ENCODE measurements at places on chromosomes 3 and 15.

GRCh38 chr3:157099326-157100095, 60.4 kb downstream of the CCNL1 start:
- DNase-seq, result no peak

- no peak for DNase-seq
Observed at GRCh38 chr15:46607077-46607476, 972.2 kb downstream of the SQOR start.

GRCh38 chr3:30146978-30147377, 459.4 kb upstream of the TGFBR2 start:
- DNase-seq, result no peak

GRCh38 chr3:108098003-108098370, 7.2 kb upstream of the CD47 start:
- no peak for DNase-seq

GRCh38 chr15:80950291-80951078, 39.1 kb downstream of the MESD start:
- DNase-seq, result no peak

DNA sequence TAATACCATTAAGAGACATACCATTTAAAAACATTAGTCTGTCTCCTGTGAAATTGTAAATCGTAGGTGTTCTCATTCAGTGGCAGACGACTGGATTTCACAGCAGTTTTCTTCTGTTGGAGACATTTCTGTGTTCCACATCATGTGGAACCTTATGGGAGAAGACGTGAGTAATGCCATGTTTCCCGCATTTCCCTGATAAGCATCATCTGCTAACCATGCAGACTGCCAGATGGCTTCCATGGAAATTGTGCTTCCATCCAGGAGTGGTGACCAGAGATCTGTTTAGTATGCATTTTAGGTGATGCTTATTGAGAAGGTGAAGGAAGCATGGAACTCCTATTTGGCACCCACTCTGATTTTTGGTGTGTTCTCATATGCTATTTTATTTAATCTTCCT, 28.4 kb upstream of the ST3GAL6 start:
- DNase-seq, result no peak

Measured in stimulated activated CD4-positive, alpha-beta T cell treated with anti-CD3 and anti-CD28 coated beads, Interleukin-4, amount 100 ng/mL, for 4 hours (primary cell).